ENCODE measurements at places on chromosomes 3 and 15. TPM values are rescaled to one million over a fixed set of nuclear protein-coding genes. Genes with fewer than 3 reads are reported as not detected.

- H3K4me3 ChIP-seq, result no peak overlapping the region
- no peaks in the 10 kb centered on the region for H3K36me3 ChIP-seq
- no peak for DNase-seq
- no peak overlapping the region for H3K27ac ChIP-seq
- no peaks in the 10 kb centered on the region for H3K27me3 ChIP-seq
These were observed 18.3 kb upstream of the VGLL3 start for GRCh38 chr3:87009271-87009670.

- no peak overlapping the region for H3K4me3 ChIP-seq
- DNase-seq, result no peak
- H3K27me3 ChIP-seq, result no peaks in the 10 kb centered on the region
- no peaks in the 10 kb centered on the region for H3K36me3 ChIP-seq
These were observed 28.6 kb downstream of the SOX14 start for GRCh38 chr3:137792626-137793271.

GRCh38 chr3:118986734-118987133, 47.9 kb downstream of the IGSF11 start:
- DNase-seq, result no peak
- peak overlapping the region; percentile 23 for H3K27ac ChIP-seq
- no peaks in the 10 kb centered on the region for H3K27me3 ChIP-seq
- no peak overlapping the region for H3K4me3 ChIP-seq
- no peaks in the 10 kb centered on the region for H3K36me3 ChIP-seq
- no peaks in the 10 kb centered on the region for H3K4me1 ChIP-seq

GRCh38 chr3:35936571-35936970, 297.2 kb downstream of the ARPP21 start:
- H3K4me3 ChIP-seq, result no peak overlapping the region
- no peaks in the 10 kb centered on the region for H3K27me3 ChIP-seq
- DNase-seq, result no peak
- no peaks in the 10 kb centered on the region for H3K36me3 ChIP-seq

DNA sequence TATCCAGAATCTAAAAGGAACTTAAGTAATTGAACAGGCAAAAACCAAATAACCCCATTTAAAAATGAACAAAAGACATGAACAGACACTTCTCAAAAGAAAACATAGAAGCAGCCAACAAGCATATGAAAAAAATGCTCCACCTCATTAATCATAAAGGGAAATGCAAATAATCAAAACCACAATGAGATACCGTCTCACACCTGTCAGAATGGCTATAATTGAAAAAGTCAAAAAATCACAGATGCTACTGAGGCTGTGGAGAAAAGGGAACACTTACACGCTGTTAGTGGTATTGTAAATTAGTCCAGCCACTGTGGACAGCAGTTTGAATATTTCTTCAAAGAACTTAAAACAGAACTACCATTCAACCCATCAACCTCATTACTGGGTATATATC, 220.7 kb downstream of the MEX3B start:
- no peaks in the 10 kb centered on the region for H3K36me3 ChIP-seq
- no peaks in the 10 kb centered on the region for H3K27me3 ChIP-seq
- H3K4me3 ChIP-seq, result no peak overlapping the region
- H3K4me1 ChIP-seq, result no peaks in the 10 kb centered on the region
- H3K27ac ChIP-seq, result no peak overlapping the region

GRCh38 chr3:157922614-157923013, 183.6 kb downstream of the SHOX2 start:
- H3K4me3 ChIP-seq, result no peak overlapping the region
- H3K36me3 ChIP-seq, result no peaks in the 10 kb centered on the region
- H3K4me1 ChIP-seq, result no peaks in the 10 kb centered on the region
- DNase-seq, result no peak

- H3K27me3 ChIP-seq, result no peaks in the 10 kb centered on the region
- no peak overlapping the region for H3K4me3 ChIP-seq
- no peak overlapping the region for H3K27ac ChIP-seq
- H3K36me3 ChIP-seq, result no peaks in the 10 kb centered on the region
These were observed 744.0 kb upstream of the SGO1 start for GRCh38 chr3:20930034-20930433.

- no peak for DNase-seq
- H3K27ac ChIP-seq, result no peak overlapping the region
- no peaks in the 10 kb centered on the region for H3K4me1 ChIP-seq
- no peaks in the 10 kb centered on the region for H3K27me3 ChIP-seq
- H3K36me3 ChIP-seq, result peaks cover 7% of the 10 kb centered on the region
These were observed 29.1 kb downstream of the GRIP2 start for GRCh38 chr3:14510838-14511622.

DNA sequence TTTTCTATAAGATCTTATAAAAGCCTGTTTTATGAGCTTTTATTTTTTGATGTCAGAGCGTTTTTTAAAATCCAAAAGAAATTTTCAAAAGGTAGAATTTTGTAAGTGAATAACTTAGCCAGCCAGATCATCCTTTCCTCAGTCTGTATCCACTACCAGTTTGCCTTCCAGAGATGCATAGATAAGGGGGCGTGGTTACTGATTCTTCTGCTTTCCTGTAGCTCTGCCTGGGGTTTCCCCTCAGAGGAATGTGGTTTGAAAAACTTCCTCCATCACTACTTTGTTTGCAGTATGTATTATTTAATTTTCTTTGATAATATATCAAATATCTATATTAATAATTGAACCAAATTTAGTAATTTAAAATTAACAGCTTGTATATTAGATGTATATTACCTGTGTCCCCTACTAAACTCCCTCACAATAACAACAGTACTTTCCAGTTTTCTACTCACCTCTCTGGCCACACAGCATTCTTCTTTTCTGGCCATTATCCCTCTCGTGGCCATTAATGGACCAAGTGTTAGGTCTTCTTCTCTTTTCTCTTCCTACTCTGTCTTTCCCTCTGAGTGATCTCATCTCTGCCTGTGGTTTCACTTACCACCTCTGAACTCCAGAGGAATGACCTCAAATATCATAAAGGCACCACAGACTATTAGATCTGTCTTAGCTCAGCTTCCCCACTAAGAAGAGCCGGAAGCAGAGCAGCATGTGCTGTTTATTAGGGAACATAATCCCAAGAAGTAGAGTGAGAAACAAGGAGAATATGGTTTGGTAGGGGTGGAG, 239.7 kb downstream of the UBE2E2 start:
- no peak overlapping the region for H3K27ac ChIP-seq
- peaks cover 6% of the 10 kb centered on the region for H3K4me1 ChIP-seq
- no peaks in the 10 kb centered on the region for H3K27me3 ChIP-seq
- DNase-seq, result no peak
- H3K4me3 ChIP-seq, result no peak overlapping the region
- H3K36me3 ChIP-seq, result no peaks in the 10 kb centered on the region

DNA sequence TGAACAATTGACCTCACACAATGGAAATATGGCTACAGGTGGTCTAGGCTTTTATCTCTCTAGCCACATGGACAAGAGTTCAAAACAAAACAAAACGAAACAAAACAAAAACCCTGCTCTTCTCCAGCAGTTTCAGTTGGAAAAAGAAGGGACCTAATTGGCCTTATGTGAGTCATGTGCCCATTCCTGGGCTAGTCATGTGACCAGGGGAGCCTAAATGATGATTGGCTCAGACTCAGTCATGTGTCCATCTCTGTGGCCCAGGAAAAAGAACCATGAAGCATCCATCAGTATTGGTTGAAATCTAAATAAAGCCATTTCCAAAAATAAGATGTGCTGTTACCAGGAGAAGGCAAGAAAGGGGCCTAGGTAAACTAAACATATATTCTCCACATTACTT, 96.8 kb downstream of the ANXA2 start:
- no peak for DNase-seq
- no peaks in the 10 kb centered on the region for H3K36me3 ChIP-seq
- no peak overlapping the region for H3K4me3 ChIP-seq

DNA sequence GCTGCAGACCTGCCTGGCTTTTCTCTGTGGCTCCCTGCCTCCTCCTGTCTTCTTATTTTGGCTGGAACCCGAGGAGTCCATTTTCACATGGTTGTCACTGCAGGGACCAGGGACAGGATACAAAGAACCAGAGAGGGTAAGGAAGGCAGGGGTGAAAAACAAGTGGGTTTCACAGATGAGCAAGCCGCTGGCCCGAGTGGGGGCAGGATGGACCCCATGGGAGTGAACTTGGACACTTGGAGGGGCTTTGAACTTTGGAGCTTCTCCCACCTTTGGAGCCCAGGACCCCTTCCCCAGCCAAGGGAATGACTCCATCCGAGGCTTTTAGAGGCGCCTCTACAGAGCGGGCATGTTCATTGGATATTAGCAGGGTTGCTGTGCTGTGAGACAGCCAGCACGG, 26.9 kb upstream of the ADCY5 start:
- H3K36me3 ChIP-seq, result no peaks in the 10 kb centered on the region
- DNase-seq, result no peak
- no peaks in the 10 kb centered on the region for H3K4me1 ChIP-seq
- no peak overlapping the region for H3K4me3 ChIP-seq

- H3K4me1 ChIP-seq, result no peaks in the 10 kb centered on the region
- no peak overlapping the region for H3K27ac ChIP-seq
- no peak for DNase-seq
- H3K27me3 ChIP-seq, result no peaks in the 10 kb centered on the region
These were observed 18.8 kb upstream of the FAM174B start for GRCh38 chr15:92674347-92674746.

GRCh38 chr3:19399836-19400235, 251.5 kb downstream of the KCNH8 start:
- H3K4me1 ChIP-seq, result no peaks in the 10 kb centered on the region
- H3K4me3 ChIP-seq, result no peak overlapping the region
- no peak overlapping the region for H3K27ac ChIP-seq
- no peaks in the 10 kb centered on the region for H3K27me3 ChIP-seq
- no peaks in the 10 kb centered on the region for H3K36me3 ChIP-seq

DNA sequence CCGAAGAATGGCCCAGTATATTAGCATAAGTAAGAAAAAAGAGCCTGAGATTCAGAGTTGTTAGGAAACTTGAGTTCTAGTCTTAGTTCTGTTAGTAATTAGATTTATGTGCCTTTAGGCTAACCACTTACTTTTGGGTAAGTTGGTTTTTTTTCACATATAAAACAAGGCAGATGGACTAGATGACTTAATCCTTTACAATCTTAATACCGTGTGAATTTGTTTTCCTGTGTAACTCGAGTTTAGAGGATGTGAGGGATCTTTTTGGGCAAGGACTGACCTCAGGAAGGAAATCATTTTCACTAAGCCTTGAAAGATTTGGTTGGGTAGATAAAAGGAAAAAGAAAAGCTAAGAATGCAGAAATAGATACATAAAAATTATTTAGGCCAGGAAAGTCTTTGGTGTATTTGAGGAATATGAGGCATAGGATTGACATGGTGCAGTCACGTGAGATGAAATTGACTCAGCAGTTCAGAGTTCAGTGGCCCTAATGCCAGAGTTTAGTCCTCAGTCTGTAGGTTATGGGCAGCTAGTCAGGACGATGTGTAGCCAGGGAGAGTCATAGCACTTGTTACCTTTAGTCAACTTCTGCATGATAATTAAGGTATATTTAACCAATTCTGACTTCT, 34.6 kb downstream of the PAK2 start:
- no peaks in the 10 kb centered on the region for H3K27me3 ChIP-seq
- peaks cover 26% of the 10 kb centered on the region for H3K4me1 ChIP-seq
- no peak overlapping the region for H3K4me3 ChIP-seq
- H3K36me3 ChIP-seq, result no peaks in the 10 kb centered on the region
- no peak for DNase-seq

- no peak for DNase-seq
- H3K27me3 ChIP-seq, result no peaks in the 10 kb centered on the region
- peak overlapping the region; percentile 92 for H3K27ac ChIP-seq
- no peaks in the 10 kb centered on the region for H3K4me1 ChIP-seq
- H3K4me3 ChIP-seq, result peak overlapping the region; percentile 85
These were observed 1.7 kb downstream of the ITPR1 start for GRCh38 chr3:4494895-4495264.

GRCh38 chr3:191783024-191783423, 322.1 kb downstream of the PYDC2 start:
- H3K27me3 ChIP-seq, result no peaks in the 10 kb centered on the region
- H3K4me3 ChIP-seq, result no peak overlapping the region
- no peaks in the 10 kb centered on the region for H3K36me3 ChIP-seq
- DNase-seq, result no peak
- H3K4me1 ChIP-seq, result no peaks in the 10 kb centered on the region

- no peak for DNase-seq
- no peaks in the 10 kb centered on the region for H3K36me3 ChIP-seq
These were observed 7.7 kb upstream of the STARD5 start for GRCh38 chr15:81331600-81331999.

GRCh38 chr3:107822308-107822707, 268.5 kb downstream of the CD47 start:
- no peaks in the 10 kb centered on the region for H3K27me3 ChIP-seq
- H3K27ac ChIP-seq, result no peak overlapping the region
- no peak overlapping the region for H3K4me3 ChIP-seq
- DNase-seq, result no peak

- no peak for DNase-seq
- no peak overlapping the region for H3K4me3 ChIP-seq
- H3K27me3 ChIP-seq, result peaks cover 2% of the 10 kb centered on the region
- H3K4me1 ChIP-seq, result no peaks in the 10 kb centered on the region
These were observed 13.0 kb downstream of the CPN2 start for GRCh38 chr3:194337965-194338753.

DNA sequence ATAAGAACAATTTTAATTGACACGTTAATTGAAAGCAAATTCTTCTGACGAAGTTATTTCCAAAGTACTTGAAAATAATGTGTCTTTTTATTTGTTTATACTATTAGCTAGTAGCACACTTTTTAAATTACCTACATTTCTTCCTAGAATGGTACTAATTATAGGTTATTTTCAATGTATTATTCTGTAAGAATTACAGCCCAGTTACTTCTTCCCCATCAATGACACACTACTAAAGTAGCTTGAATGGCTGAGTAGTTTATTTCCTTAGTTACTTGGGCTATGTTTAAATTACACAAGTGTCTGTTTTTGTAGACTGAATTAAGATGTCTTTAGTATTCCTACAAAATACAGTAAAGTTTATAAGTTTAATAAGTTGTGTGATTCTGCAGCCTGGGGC, 217.6 kb upstream of the IL12A start:
- H3K4me3 ChIP-seq, result no peak overlapping the region
- no peaks in the 10 kb centered on the region for H3K36me3 ChIP-seq
- H3K4me1 ChIP-seq, result peaks cover 41% of the 10 kb centered on the region
- DNase-seq, result no peak

DNA sequence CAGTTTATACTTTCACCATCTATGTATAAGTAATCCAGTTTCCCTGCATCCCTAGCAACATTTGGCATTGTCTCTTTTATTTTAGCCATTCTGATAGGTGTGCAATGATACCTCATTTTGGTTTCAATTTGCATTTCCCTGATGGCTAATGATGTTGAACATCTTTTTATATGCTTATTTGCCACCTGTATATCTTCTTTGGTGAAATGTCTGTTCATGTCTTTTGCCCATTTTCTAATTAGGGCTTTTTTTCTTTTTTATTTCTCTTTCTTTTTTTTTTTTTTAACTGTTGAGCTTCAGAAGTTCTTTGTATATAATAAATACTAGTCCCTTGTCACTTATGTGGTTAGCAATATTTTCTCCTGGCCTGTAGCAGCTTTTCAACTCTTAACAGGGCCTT, 68.9 kb downstream of the TM2D3 start:
- H3K27me3 ChIP-seq, result no peaks in the 10 kb centered on the region
- no peak overlapping the region for H3K4me3 ChIP-seq
- DNase-seq, result no peak

RAD51 gene
- total RNA-seq, result not detected

CCR9 gene
- total RNA-seq, result not detected

PDE8A gene
- 19.2 TPM for total RNA-seq

CAND2 gene
- 77.4 TPM for total RNA-seq

TM4SF18 gene
- total RNA-seq, result 13.8 TPM

ESYT3 gene
- total RNA-seq, result 2.6 TPM

GCSAM gene
- total RNA-seq, result not detected

PRSS50 gene
- not detected for total RNA-seq

HTR3E gene
- total RNA-seq, result not detected

ZSCAN29 gene
- total RNA-seq, result 10.1 TPM

PIERCE2 gene
- total RNA-seq, result 1.6 TPM

LMAN1L gene
- total RNA-seq, result 88.7 TPM

LMOD3 gene
- 33.1 TPM for total RNA-seq

SNX1 gene
- total RNA-seq, result 44.8 TPM

DCUN1D1 gene
- total RNA-seq, result 14.2 TPM

COL6A5 gene
- total RNA-seq, result not detected

All from right atrium auricular region (tissue), 2 donors.